ENCODE measurements at places on chromosomes 12 and 14. TPM values are rescaled to one million over a fixed set of nuclear protein-coding genes. Genes with fewer than 3 reads are reported as not detected.

EFS gene
- total RNA-seq = 9.0 TPM

LGMN gene
- 41.9 TPM for total RNA-seq

MIP gene
- not detected for total RNA-seq

ULK1 gene
- 8.1 TPM for total RNA-seq

PRIMA1 gene
- total RNA-seq = not detected

GSC gene
- not detected for total RNA-seq

INSM2 gene
- not detected for total RNA-seq

CCDC196 gene
- total RNA-seq = not detected

DENR gene
- 19.7 TPM for total RNA-seq

MYF6 gene
- total RNA-seq = 0.07 TPM

ORAI1 gene
- total RNA-seq = 15.9 TPM

SCNN1A gene
- 0.66 TPM for total RNA-seq

KRT73 gene
- total RNA-seq = not detected

CLEC1A gene
- 0.30 TPM for total RNA-seq

NTF3 gene
- total RNA-seq = not detected

LIN7A gene
- total RNA-seq = 20.1 TPM

LRRIQ1 gene
- 0.36 TPM for total RNA-seq

MDGA2 gene
- total RNA-seq = not detected

AGAP2 gene
- not detected for total RNA-seq

POTEG gene
- total RNA-seq = not detected

FOXM1 gene
- total RNA-seq = 30.9 TPM

PLBD1 gene
- 0.59 TPM for total RNA-seq

BCL2L14 gene
- not detected for total RNA-seq

RPGRIP1 gene
- total RNA-seq = not detected

DICER1 gene
- 10.1 TPM for total RNA-seq

ATG101 gene
- total RNA-seq = 110 TPM

HSPB8 gene
- 18.2 TPM for total RNA-seq

MFAP5 gene
- total RNA-seq = 54.5 TPM

MOK gene
- 23.0 TPM for total RNA-seq

TMEM229B gene
- total RNA-seq = 5.9 TPM

RNU6-8 gene
- not detected for total RNA-seq

BCDIN3D gene
- 5.8 TPM for total RNA-seq

PIANP gene
- total RNA-seq = not detected

C12orf54 gene
- not detected for total RNA-seq

MARCHF9 gene
- 2.4 TPM for total RNA-seq

AKAP3 gene
- not detected for total RNA-seq
